NCI-H460 (cell line): ENCODE measurements at places on chromosomes 12 and 14.
A peak's percentile ranks its signal among the peaks of the same experiment; 100 is the strongest.

DNA sequence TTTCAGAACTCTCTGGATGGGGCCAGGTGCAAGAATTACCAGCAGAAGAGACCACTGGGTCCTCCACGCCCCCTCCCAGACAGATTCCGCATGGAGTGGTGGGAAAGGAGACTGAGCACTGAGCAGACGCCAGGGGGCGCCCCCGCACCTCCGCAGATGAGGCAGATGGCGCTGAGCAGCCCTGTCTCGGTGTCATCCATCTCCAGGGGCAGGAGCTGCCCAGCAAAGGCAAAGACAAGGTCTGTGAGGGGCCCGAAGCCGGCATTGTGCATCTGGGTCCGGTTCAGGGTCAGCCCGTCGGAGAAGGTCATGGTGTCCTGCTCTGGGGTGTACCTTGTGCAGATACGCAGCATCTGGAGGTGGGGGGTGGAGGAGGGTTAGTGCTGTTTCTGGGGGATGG is 6.3 kb upstream of the ITGB7 start:
- peak; percentile 74 for DNase-seq

DNA sequence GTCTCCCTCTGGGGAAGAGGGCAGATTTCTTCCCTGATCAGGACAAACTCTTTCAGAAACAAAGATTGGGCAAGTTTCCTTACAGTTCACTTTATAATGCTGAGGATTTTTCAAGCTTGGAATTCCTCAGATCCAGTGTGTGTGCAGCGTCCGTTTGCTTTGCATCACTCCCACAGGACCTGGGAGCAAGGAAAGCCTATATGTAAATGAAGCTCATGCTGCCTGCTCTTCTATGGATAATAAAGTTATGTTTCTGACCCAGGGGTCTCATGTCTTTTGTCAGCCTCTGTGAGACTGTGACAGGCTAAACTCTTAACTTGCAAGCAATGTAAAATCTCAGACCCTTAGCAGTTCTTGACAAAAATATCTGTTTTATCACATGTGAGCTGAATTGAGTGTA is 41.6 kb downstream of the TRHDE start:
- DNase-seq = no peak

DNA sequence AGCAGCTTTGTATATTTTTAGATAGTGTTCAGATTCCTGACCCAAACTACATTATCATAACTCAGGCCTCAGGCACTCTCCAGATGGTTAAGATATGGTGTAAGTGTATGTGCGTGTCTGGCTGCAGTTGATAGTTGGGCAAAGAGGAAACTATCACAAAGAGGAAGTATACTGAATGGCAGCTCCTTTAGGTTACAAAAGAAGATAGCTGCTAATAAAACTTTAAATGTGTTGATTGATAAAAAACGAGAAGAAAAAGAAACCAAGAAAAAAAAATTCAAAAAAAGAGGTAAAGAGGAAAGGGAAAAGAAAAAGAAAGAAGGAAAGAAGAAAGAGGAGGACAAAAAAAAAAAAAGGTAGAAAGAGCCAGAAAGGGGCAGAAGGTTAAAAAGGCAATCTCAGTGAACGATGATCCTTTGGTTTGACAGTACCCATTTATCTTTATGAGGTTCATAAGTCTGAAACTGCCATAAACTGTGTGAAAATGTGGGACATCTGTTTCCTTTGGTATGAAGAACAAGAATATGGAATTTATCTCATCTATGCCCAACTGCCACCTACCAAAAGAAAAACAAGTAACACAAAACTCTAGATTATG is 42.2 kb downstream of the TAOK3 start:
- DNase-seq = no peak

DNA sequence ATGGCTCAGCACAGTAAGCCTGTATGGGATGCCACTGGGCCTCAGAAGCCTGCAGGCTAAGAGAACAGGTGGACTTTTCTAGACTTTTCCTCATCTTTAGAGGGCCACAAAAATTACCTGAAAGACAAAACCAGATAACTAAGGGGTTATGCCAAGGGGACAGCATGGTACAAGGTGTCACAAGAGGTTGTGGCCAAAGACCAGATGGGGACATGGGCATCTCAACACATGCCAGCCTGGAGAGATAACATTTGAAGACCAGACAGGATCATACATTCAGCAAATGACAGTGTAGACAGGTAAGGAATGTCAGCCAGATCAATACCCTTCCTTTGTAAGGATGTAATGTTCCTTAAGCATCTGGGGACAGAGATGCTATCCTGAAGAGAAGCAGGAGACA is 8.9 kb upstream of the CRY1 start:
- no peak for DNase-seq

- DNase-seq = no peak
These were observed 254.8 kb downstream of the ANO2 start for GRCh38 chr12:5690240-5690639.

- DNase-seq = no peak
These were observed 42.6 kb downstream of the SH2B3 start for GRCh38 chr12:111448266-111448830.

- DNase-seq = no peak
These were observed 4.0 kb downstream of the FAR2 start for GRCh38 chr12:29152981-29153630.

DNA sequence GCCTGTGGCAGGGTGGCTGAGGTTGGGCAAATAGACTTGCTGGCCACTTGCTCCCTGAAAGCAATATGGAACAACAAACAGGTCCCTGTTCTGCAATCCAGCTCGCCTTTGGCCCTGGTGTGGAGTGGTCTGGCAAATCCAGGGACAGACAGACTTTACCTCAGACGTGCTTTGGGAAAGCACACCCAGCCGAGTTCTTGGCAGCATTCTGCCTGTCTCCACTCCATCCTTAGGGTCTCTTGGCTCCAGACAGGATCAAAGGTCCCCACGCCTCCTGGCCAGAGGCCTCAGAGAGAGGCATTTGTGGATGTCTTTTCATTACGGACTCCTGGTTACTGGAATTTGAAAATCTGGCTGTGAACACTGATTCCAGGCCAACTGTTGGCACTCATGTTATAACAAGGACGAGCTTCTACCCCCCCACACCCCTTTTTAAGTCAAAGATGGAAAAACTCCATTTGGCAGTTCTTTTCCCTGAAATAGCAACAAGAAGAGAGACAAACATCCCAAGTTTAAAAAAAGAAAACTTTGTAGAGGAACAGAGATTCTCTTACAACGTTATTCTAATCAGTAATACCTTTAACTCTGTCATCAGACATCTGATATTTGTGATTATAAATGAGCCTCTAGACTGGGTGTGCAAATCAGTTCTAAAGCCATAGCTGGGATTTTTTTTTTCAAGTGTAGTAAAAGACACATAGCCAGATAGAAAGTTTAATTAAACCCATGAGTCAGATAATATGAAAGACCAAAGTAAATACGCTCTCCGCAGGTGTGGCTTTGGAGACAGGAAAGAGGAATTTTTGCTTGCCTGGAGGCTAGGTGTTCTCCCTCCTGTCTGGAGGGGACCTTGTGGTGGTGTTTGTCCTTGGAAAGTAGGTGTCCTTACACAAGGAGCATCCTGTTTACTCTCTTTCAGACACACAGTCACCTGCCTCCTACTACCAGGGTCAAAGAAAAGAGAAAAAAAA is 60.7 kb downstream of the GALNT8 start:
- no peak for DNase-seq

GRCh38 chr12:120680165-120680738 is 6.7 kb upstream of the MLEC start:
- no peak for DNase-seq

- no peak for DNase-seq
These were observed 34.9 kb upstream of the ZNF740 start for GRCh38 chr12:53145383-53146260.

DNA sequence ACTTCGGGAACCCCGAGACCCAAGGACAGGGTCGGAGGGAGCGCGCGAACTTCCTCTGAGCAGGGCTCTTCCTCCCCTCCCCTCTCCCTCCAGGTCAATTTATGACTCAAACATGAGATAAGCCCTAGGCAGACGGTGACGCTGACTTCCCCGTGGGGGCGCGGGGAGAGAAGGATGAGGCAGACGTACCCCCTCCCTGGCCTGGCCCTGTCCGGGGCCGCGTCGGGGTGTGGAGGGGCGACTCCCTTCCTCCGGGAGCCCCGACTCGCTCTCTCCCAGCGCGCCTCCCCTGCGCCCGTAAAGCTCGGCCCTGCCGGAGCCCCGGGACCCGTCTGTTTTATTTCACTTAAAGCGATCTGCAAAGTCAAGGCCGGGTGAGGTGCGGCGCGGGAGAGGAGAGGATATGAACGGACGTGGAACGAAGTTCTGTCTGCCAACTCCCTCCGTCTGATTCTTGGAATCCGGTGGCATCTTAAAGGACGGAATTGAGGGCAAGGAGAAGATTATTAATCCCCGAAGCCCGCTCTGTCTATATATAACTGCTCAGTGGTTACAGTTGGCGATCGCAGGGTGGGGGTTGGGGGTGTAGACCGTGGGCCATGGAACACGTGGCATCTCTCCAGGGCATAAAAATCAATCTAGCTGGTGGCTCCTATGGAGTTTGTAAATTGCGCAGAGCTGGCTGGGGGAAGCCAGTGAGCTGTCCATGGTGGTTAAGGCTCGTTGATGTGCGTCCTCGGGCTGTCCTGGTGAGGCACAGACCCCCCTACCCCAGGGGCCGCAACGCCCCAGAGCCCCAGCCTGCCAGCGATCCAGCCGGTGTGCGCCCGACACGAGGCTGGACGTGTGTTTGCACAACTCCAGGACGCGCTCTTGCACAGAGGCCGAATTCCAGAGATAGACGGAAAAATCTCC is 2.9 kb upstream of the PTHLH start:
- no peak for DNase-seq

DNA sequence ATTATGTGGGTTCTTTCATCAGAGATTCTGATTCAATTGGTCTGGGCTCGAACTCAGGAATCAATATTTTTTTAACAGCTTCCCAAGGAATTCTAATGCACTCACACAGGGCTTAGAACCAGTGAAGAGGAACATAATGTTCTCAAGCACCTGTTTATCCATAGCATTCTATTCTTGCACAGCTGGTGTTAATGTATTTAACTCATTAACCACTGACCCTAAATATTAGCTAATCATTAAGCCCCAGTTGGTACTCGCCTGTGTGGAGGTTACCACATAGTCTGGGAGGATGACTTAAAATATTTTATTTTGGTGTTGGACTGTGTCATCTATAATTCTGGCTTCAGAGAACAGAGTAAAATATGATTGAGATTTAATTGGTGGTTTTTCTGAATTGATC is 45.3 kb downstream of the LRP6 start:
- no peak for DNase-seq

DNA sequence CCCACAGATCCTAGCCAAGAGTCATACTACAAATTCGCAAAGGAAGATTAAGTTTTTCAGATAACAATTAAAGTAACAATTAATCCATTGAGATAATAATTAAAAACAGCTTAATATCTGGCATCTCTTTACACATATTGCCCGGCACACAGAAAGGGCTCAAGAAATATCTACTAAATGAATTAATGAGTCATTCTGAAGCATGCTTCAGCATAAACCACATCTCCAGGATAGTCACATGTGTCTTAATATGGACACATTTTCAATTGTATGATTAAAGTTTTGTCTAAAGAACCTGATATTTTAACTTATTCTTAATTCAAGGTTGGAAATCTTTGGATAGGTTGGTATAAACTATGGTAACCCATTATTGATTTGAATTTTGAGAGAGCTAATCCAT is 9.6 kb downstream of the ITPR2 start:
- DNase-seq = no peak

GRCh38 chr12:52673217-52673616 is 7.0 kb downstream of the KRT1 start:
- DNase-seq = no peak

GRCh38 chr12:121565076-121565475 is 15.7 kb downstream of the KDM2B start:
- no peak for DNase-seq

- DNase-seq = no peak
These were observed 34.9 kb downstream of the PALS1 start for GRCh38 chr14:67276131-67276530.

DNA sequence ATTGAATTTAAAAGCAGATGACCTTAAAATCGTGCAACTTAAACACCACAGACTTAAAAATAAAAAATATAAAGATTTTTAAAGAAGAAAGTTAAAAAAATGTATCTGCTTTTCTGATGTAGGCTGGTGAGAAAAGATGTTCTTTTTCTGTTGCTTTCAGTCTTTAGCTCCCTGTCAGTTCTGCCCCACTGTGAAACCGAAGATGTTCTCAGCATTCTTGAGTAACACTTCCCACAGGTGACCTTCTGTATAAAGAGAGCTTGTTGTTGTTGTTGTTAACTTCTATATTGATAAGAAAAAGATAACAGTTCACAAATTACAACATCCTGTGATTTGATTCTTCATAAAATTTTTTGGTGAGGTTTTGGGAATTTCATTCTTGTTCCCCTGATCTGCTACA is 377.9 kb upstream of the RGS6 start:
- DNase-seq = no peak

GRCh38 chr14:77069551-77069950 is 28.5 kb upstream of the CIPC start:
- DNase-seq = no peak

DNA sequence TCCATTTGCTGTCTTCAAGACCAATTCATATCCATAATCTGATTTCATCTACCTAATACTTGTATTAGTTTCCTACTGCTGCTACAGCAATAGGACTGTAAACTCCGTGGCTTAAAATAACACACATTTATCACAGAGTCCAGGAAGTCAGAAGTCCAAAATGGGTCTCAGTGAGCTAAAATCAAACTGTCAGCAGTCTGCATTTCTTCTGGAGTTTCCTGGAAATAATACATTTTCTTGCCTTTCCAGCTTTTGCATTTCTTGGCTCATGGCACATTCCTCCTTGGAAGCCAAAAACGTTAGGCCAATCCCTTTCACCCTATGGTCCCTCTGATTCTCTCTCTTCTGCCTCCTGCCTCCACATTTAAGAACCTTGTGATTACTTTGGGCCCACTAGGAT is 239.8 kb downstream of the PRKD1 start:
- no peak for DNase-seq

DNA sequence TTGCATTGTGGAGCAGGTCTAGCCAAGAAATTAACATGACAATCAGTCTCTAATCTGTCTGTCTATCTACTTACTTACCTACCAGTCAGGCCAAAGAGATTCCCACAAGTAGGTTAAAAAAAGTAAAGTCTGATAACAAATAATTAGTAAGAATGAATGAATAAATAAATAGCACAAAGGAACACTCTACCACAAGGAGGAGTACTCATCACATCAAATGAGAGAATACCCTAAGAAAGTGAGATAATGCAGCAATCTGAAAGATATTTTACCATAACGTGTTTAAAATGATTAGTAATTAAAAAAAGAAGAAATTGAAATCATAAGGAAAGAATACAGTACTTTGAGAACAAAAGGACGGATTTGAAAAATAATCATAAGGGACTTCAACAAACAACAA is 187.2 kb downstream of the SYNE2 start:
- no peak for DNase-seq
